T-helper 9 cell (primary cell): ENCODE measurements at places on chromosomes 13 and 19.

- DNase-seq, result no peak
These were observed 290.4 kb downstream of the TEX29 start for GRCh38 chr13:111610879-111611278.

- no peak for DNase-seq
These were observed 561.8 kb downstream of the GPC6 start for GRCh38 chr13:93788456-93788855.

GRCh38 chr13:60152114-60152513, 11.6 kb downstream of the DIAPH3 start:
- no peak for DNase-seq

- DNase-seq, result no peak
These were observed 31.0 kb downstream of the CRYL1 start for GRCh38 chr13:20494656-20495055.

GRCh38 chr13:59319276-59319675, 844.5 kb downstream of the DIAPH3 start:
- DNase-seq, result no peak

GRCh38 chr19:46821512-46822409, 28.9 kb downstream of the AP2S1 start:
- peak; percentile 45 for DNase-seq

GRCh38 chr13:109735436-109735966, 50.9 kb downstream of the IRS2 start:
- no peak for DNase-seq

- no peak for DNase-seq
These were observed 78.0 kb upstream of the OXGR1 start for GRCh38 chr13:97072297-97072696.
